GM12865 (cell line): ENCODE measurements at places on chromosomes 2 and 18.
A peak's percentile ranks its signal among the peaks of the same experiment; 100 is the strongest.

- peak; percentile 60 for DNase-seq
Measured at GRCh38 chr2:13006829-13007717, 290.3 kb downstream of the TRIB2 start.

DNA sequence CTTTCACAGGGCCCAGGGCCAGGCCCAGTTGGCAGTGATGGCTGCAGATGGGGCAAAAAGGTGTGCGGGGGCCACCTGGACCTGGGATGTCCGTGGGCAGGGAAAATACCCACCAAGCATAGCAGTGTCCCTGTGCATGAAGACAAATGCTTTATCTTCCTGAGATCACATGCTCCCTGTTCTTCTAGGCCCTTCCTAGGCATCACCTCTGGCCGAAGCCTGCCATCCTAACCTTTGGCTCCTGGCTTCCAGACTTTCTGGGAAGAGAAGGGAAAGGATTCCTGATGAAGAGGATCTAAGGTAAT is 105.0 kb upstream of the SMAD2 start:
- DNase-seq: no peak

DNA sequence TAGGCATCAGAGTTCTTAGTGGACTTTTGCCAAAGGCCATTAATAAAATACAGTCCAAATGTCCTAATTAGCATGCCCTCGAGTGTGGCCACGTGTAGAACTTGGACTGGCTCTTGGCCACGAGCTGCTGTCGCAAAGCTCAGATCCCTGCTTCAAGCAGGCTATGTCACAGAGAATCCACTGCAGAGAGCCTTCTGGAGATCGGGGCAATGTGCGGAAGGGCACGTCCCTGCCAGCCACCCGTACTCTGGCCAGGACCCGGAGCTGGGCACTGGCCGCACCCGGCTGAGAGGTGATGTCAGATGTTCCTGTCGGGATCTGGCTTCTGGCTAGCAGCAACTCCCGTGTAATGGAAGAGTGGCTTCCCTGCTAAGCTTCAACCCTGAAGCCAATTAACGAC is 432.7 kb upstream of the ID2 start:
- DNase-seq: no peak

GRCh38 chr2:99926986-99927385 is 215.4 kb downstream of the AFF3 start:
- no peak for DNase-seq

- no peak for DNase-seq
Measured at GRCh38 chr2:211568439-211568838, 970.2 kb downstream of the ERBB4 start.

DNA sequence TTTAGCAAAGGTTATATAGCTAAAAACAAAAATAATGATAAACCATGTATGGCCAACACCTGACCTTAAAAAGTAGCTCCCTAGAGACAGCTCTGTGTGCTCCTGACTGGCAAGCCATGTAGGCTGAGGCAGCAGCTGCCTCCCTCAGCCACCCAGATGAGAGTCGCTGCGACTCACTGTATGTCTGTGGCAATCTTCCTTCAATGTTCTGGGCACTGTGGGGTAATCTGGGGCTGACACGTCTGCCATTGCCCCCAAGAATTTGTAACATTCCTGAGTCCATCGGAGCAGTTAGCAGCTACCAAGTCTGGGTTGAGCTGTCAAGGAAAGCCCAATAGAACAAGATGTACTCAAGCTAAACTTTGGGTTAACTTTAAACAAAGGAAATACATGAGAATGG is 106.4 kb upstream of the DAPL1 start:
- no peak for DNase-seq
